ENCODE measurements at places on chromosomes 6 and 20. TPM values are rescaled to one million over a fixed set of nuclear protein-coding genes. Genes with fewer than 3 reads are reported as not detected.

DNA sequence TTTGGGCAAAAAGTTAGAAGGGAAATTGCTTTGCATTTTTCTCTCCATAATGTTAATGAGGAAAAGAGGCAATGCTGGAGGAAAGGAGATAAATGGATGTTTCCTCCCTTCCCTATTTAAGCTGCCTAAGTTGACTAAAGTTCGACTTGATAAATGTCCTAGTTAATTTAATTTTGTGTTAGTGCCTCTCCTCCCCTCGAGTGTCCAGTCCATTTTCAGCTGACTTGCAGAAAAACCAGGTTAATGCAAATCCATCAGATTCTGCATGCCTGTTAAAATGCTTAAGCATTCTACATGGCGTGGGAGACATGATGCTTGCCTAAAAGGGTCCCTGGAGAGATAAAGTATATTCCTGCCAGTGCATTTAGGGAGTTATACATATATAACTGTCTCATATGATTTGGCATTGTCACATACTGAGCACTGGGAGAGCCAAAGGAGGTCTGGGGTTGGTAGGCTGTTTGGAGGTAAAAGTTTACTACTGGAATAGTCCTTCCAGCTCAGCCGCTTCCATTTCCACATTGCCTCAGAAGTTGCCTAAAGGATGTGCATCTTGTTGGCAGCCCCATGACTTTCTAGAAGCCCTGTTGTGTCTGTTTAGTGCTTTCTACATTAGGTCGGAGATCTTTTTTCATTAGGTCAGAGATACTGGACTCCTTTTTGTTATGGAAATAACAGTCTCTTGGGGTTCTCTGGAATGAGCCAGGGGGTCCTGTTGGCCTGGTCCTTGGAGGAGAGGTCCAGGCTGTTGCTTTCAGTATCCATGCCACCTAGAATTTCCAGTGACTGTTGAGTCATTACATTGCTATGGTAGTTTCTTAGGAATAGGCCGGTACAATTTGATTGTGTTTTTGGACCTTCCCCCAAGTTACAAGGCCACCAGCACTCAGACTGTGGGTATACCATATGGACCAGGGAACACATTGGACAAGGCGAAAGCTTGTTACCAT, 30.4 kb downstream of the JARID2 start:
- no peak for DNase-seq
- no peaks in the 10 kb centered on the region for H3K4me1 ChIP-seq
- H3K4me3 ChIP-seq, result no peak overlapping the region
- no peak overlapping the region for H3K27ac ChIP-seq

DNA sequence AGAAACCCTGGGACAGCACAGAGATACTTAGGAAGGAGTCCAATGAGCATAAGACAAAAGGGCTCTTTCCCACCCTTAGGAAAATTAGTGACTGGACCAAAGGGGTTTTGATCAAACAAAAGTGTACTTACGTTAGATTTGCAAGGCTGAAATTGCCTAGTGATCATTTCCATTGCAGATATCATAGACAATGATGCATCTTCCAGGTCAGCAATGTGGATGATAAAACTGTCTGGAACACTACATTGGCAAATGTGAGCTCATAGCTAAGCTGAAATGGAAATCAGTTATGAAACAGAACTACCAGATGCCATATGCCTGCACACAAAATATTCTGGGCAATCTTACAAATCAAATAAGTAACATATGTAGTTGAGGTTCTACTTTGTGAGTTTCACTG, 34.0 kb downstream of the LY86 start:
- no peaks in the 10 kb centered on the region for H3K36me3 ChIP-seq
- no peak overlapping the region for H3K27ac ChIP-seq
- H3K4me3 ChIP-seq, result no peak overlapping the region
- H3K4me1 ChIP-seq, result no peaks in the 10 kb centered on the region
- H3K27me3 ChIP-seq, result no peaks in the 10 kb centered on the region

DNA sequence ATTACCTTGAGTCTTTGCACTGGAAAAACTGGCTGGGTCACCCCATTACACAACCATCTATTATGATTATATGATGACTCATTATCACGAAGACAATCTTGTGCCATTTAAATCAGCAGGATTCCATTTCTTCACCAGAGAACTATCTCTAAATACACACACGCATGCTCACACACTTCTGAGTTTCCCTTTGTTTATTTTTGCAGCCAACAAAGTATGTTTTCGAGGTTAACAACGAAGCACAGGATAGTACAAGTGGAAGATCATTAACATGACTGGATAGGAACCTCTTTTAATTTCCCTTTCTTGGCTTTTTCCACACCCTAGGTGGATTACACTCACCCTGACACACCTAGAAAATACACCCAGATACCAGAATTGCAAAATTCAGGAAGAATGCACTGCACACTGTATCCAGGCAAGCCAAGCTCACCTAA, 18.9 kb downstream of the PERP start:
- H3K36me3 ChIP-seq, result peaks cover 42% of the 10 kb centered on the region
- DNase-seq, result no peak
- H3K4me3 ChIP-seq, result peak overlapping the region; percentile 63
- peaks cover 26% of the 10 kb centered on the region for H3K4me1 ChIP-seq
- no peak overlapping the region for H3K27ac ChIP-seq

- no peak for DNase-seq
- H3K4me1 ChIP-seq, result peaks cover 13% of the 10 kb centered on the region
- H3K36me3 ChIP-seq, result no peaks in the 10 kb centered on the region
- no peak overlapping the region for H3K4me3 ChIP-seq
- no peaks in the 10 kb centered on the region for H3K27me3 ChIP-seq
- no peak overlapping the region for H3K27ac ChIP-seq
Measured at GRCh38 chr20:45776931-45777330, 14.8 kb downstream of the WFDC3 start.

DNA sequence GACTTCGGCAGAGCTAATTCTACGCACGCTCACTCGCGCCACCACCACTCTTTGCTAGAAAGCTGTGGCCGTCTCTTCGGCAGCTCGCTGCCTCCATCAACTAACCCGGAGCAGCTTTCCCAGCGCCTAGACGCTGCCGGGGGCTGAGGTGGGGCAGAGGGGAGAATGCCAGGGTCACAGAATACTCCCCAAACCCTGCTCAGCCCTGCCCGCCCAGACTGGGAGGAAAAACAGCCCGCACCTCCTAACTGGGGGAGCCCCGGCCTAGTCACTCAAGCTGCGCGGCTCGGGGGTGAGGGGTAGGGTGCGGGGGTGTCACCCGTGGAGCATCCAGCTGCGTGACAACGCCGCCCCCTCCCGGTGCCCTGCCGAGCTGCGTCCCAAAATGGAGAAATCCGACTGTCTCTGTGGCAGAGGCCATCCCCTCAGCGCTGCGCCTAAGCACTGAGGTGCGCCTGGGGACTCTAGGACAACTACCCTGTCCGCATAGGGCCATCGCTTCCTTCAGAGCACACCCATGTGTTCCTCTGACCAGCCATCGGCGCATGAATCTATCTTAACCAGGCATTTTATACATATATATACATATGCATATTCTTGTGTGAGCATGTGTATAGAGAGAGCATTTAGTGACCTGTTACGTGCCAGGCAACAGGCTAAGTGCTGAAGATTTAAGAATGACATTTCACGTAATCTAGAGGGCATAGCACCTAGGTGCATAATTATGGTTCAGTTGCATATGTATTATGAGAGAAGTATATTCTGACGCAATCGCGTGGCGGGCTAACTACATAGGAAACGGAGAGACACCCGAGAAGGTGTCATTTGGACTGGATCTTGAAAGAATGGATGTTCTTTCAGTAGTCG, 1.5 kb upstream of the TENT5A start:
- DNase-seq, result peak; percentile 90
- H3K27me3 ChIP-seq, result no peaks in the 10 kb centered on the region
- no peaks in the 10 kb centered on the region for H3K36me3 ChIP-seq
- H3K4me1 ChIP-seq, result peaks cover 2% of the 10 kb centered on the region

Gene SLC2A10
- 12.4 TPM for total RNA-seq

Gene ANKRD6
- total RNA-seq, result 88.7 TPM

Gene PGBD1
- total RNA-seq, result 8.7 TPM

Gene SPTLC3
- total RNA-seq, result 1.6 TPM

Gene GSTA3
- not detected for total RNA-seq

Gene CALHM4
- total RNA-seq, result not detected

Gene DYNLT2
- total RNA-seq, result 1.7 TPM

Gene VTA1
- total RNA-seq, result 62.2 TPM
